Coronary artery (tissue), 2 donors: ENCODE measurements at places on chromosomes 2 and 18.

- DNase-seq: no peak
Observed at GRCh38 chr2:127631541-127631996, 14.4 kb upstream of the GPR17 start.

GRCh38 chr2:209495855-209496585, 72.2 kb downstream of the MAP2 start:
- no peak for DNase-seq

- DNase-seq: no peak
Observed at GRCh38 chr2:233021771-233022170, 8.7 kb upstream of the NGEF start.

- no peak for DNase-seq
Observed at GRCh38 chr2:109343460-109343859, 214.5 kb downstream of the SH3RF3 start.

DNA sequence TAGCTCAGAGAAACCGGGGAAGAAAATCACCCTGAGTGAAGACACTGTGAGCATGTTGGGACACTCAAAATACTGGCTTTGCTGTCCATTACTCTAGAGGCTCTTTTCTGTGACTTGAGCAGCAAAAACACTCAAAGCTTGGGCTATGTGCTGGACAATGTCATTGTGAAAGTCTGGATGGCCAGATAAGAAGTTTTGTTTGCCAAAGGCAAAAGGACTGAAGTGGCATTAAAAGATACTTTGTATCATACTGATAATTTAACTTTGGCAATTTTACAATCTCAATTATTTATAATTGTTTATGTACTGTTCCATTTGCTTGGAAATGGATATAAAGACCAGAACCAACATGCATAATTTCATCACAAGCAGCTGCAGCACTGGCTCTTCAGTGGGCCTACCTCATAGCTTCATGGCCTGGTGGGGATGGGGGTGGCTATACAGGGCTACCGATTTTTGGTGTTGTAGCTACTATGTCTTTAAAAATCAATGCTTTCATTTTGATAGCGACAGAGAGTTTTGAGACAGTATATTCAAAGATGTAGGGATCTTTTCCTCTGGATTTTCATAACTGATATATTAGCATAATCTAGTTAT, 51.1 kb downstream of the RBKS start:
- DNase-seq: no peak

DNA sequence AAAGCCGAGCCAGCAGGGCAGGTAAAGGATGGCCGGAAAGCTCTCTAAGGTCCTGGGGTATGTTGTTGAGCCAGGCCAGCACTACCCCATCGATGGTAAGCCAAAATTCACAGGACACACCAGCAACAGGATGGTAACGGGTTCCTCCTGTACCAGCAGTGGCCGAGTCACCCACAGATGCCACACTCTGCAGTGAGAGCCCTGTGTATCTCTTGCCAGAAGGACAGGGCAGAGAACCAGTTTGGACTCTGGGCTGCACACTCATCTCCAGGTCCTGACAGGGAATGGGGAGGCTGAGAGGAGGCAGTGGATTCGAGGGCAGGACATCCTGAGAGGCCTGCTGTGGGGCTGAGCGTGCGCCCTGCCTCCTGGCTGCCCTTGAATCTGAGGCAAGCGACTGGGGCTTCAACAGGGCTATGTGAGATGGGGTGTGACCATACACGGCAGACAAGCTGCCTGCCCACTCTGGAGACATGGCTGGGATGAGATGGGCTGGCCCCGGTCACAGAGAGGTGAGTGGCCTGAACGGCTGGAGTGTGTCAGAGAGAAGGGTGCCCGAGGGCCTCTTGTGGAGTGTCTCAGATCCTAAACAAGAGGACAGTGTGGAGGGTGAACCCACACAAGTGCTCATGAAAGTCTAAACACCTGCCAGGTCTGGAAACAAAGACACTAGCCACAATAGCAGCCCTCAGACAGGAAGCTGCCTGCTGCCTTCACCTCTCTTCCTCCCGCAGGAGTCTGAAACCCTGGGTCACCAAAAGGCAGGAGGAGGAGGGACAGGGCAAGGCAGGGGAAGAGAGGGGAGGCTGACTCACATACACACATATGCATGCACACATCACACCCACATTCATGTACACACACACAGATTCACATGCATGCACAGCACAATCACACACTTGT, 182.3 kb downstream of the LOXHD1 start:
- DNase-seq: no peak

GRCh38 chr2:168422584-168422983, 33.5 kb upstream of the CERS6 start:
- DNase-seq: no peak

DNA sequence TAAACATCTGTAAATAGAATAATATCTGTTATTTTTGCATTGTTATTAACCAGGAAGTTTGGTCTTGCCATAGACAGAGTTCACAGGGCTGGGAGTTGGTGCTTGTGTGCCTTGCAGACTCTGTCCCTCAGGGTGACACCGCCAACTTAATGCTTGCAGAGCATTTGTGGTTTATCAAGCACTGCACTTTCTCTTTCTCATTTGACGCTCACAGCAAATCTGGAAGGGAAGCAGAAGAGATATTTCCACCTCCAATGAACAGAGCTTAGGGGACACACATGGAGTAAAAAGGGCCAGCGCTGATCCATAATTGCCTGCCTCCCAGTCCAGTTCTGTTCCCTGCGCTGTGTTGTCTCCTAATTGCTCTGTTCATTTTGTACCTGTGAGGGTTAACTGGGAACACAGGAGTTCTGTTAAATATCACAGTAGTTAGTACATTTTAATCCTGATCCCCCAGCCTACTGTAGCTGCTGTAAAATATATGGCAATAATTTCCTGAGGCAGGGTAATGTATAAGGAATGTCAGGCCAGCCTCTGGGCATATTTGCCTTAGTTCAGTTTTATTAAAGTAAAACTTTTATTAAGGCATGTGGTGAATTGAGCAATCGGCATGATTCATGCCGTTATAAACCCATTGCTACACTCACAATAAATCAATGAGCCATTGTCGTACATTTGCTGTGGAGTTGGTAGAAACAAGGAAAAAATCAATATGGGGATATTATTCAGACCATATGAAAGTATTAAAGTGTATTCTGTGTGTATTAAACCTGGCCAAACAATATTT, 182.5 kb upstream of the OSR1 start:
- DNase-seq: no peak

DNA sequence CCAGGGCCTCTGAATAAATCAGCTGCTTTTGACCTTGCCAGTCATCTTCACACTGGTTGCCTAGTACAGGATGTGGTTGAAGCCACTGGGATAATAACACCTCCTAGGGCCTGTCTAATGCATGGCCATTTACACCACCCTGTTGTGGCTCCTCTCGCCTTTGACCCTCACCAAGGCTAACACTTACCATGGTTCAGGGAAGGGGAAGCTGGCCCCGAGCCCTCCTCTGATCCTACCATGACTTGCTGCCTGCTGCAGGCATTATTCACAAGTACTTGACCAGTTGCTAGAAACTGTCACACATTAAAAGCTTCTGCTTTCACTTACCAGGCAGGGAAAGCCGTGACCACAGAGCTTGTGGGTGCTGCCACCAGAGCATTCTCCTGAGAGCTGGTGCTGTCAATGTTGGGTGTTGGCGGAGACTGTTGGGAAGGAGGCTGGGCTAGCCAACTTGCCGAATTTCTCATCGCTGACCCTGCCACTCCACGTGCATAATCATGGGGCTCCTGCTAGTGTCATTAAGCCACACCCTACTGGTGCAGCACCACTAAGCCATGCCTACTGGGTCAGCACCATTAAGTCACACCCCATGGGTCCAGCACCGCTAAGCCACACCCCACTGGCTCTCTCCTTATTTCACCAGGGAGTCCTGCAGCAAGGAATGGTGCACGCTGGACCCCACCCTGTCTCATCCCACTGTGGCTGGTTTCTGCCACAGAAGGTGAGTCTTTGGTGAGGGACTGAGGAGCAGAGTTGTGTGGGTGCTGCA, 47.0 kb upstream of the TTC39C start:
- no peak for DNase-seq

- DNase-seq: no peak
Observed at GRCh38 chr2:108080177-108080576, 93.9 kb downstream of the SLC5A7 start.

DNA sequence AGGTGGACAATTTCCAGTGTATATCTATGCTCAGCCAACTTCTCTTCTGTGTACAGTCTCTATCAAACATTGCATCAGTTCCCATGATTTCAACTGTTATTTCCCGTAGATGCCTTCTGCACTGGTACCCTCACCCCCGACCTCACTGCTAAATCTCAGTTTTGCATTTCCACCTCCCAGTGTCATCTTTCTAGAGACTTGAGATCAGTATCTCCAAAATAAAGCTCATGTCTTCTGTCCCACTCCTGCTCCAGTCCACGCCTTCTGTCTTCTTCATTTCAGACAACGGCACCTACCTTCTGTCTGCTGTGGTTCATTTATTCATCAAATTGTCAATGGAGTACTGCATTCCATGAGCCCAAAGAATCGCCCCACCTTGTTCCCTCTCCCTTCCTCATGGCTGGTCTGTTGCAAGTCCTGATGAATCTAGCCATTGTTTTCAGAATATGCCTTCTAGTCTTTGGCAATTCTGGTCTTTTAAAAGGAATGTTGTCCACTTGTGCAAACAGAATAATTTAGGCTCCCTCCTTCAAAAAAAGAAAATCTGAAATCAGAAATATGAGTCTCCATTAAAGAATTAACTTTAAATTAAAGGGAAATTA, 23.3 kb upstream of the NPAS2 start:
- DNase-seq: no peak

DNA sequence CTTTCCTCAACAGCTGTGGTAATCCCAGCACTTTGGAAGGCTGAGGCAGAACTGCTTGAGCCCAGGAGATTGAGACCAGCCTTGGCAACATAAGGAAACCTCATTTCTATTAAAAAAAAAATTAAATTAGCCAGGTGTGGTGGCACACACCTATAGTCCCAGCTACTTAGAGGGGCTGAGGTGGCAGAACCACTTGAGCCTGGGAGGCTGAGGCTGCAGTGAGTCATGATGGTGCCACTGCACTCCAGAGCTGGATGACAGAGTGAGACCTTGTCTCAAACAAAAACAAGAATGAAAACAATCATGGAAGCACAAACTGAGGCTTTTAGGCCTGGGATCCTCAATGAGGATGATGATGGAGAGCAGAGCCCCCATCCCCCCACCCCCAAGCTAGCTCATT, 19.8 kb downstream of the GAREM1 start:
- no peak for DNase-seq

- DNase-seq: no peak
Observed at GRCh38 chr2:145849466-145849865, 1329.5 kb upstream of the ZEB2 start.

DNA sequence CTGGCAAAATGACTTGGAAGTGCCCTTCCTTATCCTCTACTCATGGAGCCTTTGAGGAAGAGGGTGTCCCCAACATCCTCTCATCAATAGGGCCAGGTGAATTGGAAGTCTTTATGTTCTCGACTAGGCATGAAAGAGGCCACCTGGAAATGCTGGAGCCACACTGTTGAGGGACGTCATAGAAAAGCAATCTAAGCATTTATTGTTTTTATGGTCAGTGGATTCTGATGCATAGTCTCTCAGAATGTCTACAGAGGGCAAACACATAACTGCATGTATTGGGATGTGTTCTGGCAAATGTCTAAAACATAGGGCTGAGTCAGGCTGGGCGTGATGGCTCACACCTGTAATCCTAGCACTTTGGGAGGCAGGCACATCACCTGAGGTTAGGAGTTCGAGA, 246.6 kb upstream of the SP5 start:
- DNase-seq: no peak

DNA sequence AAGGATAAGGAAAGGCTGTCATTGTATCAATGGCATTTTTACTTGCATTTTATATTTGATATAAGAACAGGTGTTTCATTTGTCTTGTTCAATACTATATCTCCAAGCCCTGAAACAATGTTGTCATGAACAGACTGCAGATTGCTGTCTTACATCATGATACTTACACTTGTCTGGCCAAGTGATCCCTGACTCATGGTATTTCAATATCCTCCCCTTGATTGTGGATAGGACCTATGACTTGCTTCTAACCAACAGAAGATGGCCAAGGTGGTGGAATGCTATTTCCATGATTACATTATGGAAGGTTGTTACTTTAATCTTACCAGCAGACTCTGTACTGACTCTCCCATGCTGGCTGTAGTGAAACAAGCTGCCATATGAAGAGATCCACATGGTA, 471.1 kb downstream of the CCDC85A start:
- no peak for DNase-seq

- no peak for DNase-seq
Observed at GRCh38 chr2:177117755-177118154, 94.8 kb upstream of the HNRNPA3 start.

GRCh38 chr2:226273440-226273839, 526.2 kb downstream of the IRS1 start:
- no peak for DNase-seq

- DNase-seq: no peak
Observed at GRCh38 chr18:48563027-48563426, 24.2 kb downstream of the CTIF start.

- DNase-seq: peak; percentile 62
Observed at GRCh38 chr2:241794250-241794823, 14.7 kb upstream of the NEU4 start.

DNA sequence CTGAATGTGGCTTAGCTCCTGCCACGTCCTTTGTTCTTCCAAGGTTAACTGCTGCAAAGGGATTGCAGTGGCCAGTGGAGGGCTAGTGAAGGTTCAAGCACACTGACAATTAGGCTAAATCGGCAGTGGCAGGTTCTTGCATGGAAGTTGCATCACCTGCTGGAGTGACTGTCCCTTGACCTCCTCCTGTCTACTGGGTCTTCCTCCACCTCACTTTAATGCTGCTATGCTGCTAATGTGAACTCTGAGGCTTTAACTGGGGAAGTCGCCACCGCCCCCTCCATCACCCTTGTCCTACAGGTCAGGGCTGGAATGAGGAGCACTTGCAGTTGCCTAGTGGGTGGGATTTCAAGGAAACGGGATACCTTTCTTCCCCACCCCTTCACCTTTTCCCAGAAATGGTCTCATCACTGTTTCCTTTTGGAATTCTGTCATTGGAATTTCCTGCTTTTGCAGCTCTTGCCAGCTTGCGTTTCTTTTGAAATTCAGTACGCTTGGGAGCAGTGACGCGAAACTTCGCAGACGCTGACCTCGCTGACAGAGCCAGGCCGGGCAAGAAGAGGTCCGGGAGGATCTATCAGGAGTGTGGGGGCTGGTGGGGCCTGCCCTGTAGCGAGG, 150.3 kb downstream of the SH3RF3 start:
- no peak for DNase-seq

- no peak for DNase-seq
Observed at GRCh38 chr18:75544051-75544481, 116.6 kb upstream of the SMIM21 start.

- no peak for DNase-seq
Observed at GRCh38 chr2:47029737-47030524, 114.3 kb upstream of the MCFD2 start.

GRCh38 chr18:11953113-11953512, 28.2 kb upstream of the IMPA2 start:
- DNase-seq: no peak

DNA sequence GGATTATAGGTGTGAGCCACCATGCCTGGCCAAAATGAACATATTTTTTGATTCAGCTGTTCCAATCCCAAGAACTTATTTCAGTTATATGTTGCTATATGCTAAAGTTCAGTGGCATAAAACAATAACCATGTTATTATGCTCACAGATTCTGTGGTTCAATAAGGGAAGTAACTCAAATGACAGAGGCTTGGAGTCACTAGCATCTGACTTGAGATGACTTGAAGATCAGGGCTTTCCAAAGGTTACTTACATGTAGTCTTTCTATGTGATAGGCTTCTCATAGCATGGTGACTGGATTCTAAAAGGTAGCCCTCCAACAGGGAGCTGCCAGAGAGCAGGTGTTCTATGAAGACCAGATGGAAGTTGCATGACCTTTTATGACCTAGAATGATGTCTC, 17.2 kb downstream of the CLK1 start:
- DNase-seq: no peak

GRCh38 chr18:79570266-79571201, 109.1 kb upstream of the CTDP1 start:
- peak; percentile 59 for DNase-seq
